ENCODE measurements at places on chromosomes 12 and 14. TPM values are rescaled to one million over a fixed set of nuclear protein-coding genes. Genes with fewer than 3 reads are reported as not detected.

LMNTD1 gene
- total RNA-seq: not detected

TSPAN19 gene
- 0.66 TPM for total RNA-seq

CSRNP2 gene
- total RNA-seq: 29.6 TPM

ASIC1 gene
- 1.6 TPM for total RNA-seq

CCDC38 gene
- total RNA-seq: 0.31 TPM

HOXC4 gene
- total RNA-seq: 24.5 TPM

PROX2 gene
- total RNA-seq: not detected

SSPN gene
- 17.8 TPM for total RNA-seq

All from kidney (tissue), 22 donors.